ENCODE measurements at places on chromosomes 5 and 9.
A peak's percentile ranks its signal among the peaks of the same experiment; 100 is the strongest.

- DNase-seq, result no peak
Measured at GRCh38 chr5:154797762-154798161, 42.6 kb downstream of the LARP1 start.

GRCh38 chr5:53164478-53165165, 55.1 kb upstream of the MOCS2 start:
- DNase-seq, result no peak

DNA sequence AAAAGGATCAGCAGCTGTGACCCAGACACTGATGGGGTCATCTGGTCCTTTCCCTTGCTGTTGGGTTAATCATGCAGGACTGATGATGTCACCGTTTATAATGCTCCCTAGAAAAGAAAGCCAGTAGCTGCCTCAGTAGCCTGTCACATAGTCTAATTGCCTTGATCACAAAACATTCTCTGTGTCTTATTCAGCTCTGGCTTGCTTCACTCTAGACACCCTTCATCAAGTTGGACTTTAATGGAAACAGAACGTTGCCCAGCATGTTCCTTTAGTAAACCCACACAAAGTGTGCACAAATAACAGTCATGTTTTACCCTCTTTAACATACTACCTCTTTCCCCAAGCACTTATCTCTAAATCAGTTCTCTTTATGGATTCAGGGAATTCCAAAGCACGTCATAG, 170.8 kb downstream of the SGCD start:
- no peak for DNase-seq

DNA sequence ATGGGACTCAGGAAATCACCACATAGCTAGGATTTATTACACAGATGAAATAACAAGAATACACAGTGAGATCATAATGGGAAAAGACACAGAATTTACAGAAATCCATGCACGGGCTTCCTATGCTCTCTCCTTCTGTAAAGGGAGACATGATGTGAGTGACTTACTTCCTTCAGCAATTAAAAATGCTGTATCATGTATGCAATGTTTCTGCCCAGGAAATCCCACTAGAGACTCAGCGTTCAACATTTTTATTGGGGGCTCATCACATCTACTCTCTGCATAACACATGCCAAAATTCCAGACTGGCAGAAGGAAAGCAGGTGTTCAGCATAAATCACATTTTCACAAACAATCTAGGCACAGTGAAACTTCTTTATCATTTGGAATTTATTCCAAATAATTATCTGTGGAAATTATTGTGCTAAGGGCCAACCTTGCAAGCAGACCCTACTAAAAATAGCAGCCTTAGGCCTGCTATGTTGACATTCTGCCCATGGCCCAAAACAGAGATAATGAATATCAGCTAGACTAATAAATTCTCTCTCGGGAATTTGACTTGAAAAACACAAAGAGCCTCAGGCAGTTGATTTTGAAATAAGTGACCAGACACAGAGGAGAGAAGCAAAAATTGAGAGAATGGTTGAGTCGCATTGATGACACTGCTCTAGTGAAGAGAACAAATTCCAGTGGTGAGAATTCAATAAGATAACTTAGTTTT, 31.4 kb upstream of the SELENOP start:
- DNase-seq, result no peak

DNA sequence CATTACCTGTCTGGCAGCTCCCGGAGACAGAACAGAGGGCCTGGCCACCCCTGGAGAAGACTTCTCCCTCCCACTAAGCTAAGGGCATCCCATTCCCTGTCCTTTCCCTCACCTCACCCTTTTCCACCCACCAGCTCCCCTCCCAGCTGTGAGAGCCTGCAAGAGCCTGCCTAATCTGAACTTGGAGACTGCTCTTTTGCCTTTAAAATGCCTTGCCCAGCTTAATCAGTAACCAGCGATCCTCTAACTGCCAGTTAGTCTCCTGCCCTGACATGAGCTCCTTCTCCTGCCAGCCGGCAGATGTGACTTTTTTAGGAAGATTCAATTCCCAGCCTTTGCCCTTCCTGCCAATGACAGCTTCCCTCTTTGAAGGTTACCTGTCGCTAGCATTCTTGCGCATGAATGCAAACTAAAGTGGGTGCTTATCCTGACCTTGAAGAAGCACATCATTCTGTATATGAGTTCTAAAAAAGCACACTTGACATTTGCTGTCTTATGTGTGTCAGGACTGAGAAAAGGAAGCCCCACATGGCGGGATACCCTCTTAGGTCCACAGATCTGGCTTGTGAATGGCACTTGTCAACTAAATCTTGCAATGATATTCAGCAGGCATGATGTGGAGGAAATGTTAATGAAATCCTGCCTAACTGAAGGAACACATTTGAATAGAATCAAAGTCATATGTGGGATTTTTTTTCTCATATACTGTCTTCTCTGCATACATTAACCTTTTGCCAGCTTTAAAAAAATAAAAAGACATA, 411.2 kb upstream of the SLC30A5 start:
- DNase-seq, result no peak

GRCh38 chr9:137604345-137605086, 970 bp upstream of the ARRDC1 start:
- DNase-seq, result no peak

GRCh38 chr9:3746296-3747275, 220.8 kb upstream of the RFX3 start:
- no peak for DNase-seq

DNA sequence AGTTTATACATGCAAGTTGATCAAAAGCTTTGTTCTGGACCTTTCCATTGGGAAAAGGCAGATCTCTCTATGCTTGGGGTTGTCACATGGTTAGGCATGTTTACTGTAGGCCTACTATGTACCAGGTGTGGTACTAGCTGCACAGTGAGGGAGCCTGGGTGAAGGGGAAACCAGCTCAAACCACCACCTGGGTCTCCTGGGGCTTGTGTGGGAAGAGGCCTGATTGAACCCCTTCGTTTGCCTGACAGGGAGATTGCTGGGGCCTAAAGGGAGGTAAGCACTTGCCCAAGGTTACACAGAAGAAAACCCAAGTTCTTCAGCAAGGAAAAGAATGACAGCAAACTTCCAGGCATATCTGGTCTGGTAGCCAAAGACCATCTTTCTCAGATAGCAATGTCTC, 145.9 kb downstream of the MELK start:
- no peak for DNase-seq

- DNase-seq, result no peak
Measured at GRCh38 chr5:94021246-94021645, 279.8 kb upstream of the POU5F2 start.

- no peak for DNase-seq
Measured at GRCh38 chr5:124103671-124104070, 591.7 kb downstream of the CSNK1G3 start.

DNA sequence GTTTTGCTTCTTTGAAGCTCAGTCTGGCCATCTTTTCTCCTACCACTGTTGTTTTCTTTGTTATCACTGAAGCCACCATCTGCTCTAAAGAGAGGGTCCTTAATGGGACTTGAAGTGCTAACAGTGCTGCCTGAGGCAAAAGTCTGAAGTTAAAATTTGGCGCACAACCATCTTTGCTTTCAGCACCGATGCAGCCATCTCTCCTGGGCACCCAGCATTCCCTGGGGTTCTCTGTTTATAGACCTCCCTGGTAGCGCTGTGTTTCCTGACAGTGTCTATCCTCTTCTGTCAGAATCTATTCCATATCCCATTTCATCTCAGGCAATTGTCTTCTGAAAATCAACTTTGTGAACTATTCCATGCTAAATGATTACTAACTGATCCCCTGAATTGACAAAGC, 491.5 kb upstream of the MPDZ start:
- no peak for DNase-seq

DNA sequence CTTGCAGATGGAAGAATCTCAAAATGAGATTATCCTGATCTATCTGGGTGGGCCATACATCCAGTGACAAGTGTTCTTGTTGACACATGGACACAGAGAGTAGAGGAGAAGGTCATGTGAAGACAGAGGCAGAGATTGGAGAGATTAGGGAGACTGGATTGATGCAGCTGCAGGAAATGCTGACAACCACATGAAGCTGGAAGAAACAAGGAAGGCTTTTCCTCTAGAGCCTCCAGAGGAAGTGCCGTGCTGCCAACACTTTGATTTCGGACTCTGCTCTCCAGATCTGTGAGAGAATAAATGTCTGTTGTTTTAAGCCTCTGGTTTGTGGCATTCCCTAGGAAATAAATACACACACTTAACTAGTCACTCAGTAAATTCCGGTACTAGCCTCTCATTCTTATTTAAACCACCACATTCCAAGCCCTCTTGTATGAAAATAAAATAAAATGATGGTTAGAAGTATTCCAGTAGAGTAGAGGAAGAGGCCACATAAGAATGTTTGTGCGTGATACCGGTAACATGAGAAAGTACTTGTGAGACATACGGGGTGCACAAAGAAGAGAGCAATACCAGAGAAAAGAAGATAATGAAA, 110.9 kb upstream of the DMAC1 start:
- DNase-seq, result no peak

- DNase-seq, result no peak
Measured at GRCh38 chr5:66818935-66819328, 222.7 kb downstream of the MAST4 start.

GRCh38 chr9:137049544-137050449, 3.8 kb upstream of the NPDC1 start:
- no peak for DNase-seq

- no peak for DNase-seq
Measured at GRCh38 chr5:57750282-57750681, 267.7 kb upstream of the ACTBL2 start.

GRCh38 chr5:40799258-40799657, 1.1 kb upstream of the PRKAA1 start:
- DNase-seq, result no peak

DNA sequence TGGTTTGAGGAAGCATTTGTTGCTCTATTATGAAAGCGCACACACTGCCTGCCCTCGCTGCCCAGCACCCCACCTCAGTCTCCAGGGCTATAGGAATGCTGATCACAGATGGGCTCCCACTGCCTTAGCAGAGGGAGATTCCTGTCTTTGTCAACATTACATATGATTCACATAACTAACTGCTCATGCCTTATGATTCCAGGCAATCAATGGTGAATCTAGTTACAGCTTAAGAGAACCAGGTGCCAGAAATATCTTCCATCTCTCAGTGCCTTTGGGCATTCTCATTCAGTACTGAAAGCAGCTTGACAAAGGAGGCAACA, 458.9 kb upstream of the C9orf72 start:
- DNase-seq, result no peak

DNA sequence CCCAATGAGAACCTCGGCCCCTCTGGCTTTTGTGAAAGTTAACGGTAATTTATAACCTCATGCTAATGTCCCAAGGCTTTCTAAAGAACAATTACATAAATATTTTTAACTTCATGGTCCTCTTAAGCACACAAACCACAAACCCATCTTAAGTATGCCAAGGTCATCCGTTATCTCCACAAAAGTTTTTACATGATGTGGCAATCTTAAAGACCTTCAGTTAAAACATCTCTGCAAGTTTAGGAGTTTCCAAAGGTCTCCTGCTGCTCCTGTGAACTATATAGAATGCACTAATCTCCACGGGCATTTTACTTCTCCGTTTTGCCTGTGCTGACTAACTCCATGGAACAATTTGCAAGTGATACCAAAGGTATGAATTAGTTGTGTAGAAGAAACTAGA, 228.2 kb downstream of the TLE1 start:
- DNase-seq, result no peak

GRCh38 chr5:151692312-151692711, 5.6 kb upstream of the SPARC start:
- no peak for DNase-seq

DNA sequence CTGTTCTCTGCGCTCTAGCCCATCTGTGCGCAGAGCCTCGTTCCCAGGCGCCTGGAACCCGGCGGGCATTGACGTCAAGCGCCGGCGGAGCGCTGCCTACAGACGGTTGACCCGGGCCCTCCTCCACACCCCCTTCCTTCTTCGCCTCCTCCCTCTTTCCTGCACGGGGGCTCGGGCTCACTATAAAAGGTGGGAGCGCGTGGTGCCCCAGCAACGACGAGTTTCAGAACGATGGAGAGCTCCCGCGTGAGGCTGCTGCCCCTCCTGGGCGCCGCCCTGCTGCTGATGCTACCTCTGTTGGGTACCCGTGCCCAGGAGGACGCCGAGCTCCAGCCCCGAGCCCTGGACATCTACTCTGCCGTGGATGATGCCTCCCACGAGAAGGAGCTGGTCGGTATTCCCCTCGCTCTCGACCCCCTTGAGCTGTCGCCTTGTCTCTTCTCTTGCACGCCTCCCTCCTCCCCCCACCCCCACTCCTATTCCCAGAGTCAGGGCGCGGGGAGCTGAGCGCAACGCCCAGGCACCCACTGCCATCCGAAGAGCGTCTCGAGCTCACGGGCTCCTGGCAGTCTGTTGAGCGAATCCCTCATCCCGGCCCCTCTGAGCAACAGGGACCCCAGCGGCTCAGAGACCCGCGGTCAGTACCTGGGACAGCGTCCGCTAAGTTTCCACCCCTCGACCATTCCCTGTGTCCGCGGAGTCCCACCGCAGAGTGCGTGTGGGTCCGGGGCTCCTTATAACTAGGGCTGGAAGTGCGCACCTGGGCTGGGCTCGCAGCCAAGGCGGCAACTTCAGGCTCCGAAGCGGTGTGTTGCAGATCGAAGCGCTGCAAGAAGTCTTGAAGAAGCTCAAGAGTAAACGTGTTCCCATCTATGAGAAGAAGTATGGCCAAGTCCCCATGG, at the start of gene CARTPT:
Gene CARTPT (plus strand): TSS at position 213 of the 902 bp plus-strand sequence. CDS start 19 bp downstream, at position 232.
- no peak for DNase-seq

DNA sequence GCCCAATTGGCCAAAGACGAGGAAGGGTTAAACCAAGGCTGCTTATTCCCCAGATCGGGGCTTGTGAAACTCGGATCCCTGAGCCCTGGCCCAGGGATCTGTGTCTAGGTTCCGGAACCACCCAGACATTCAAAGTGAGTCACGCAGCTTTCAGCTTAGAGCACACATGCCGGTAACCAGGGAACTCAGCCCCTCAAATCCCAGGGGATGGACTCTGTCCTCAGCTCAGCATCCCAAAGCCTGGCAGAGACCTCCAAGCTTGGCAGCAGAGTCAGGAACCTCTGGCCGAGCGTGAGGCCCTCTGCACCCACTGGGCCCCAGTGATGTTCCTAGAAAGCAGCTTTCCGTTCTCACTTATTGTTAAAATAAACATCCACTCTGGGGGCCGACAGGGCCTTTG, 5.1 kb downstream of the PNPLA7 start:
- peak; percentile 62 for DNase-seq

- no peak for DNase-seq
Measured at GRCh38 chr9:22863106-22863505, 416.5 kb downstream of the DMRTA1 start.

DNA sequence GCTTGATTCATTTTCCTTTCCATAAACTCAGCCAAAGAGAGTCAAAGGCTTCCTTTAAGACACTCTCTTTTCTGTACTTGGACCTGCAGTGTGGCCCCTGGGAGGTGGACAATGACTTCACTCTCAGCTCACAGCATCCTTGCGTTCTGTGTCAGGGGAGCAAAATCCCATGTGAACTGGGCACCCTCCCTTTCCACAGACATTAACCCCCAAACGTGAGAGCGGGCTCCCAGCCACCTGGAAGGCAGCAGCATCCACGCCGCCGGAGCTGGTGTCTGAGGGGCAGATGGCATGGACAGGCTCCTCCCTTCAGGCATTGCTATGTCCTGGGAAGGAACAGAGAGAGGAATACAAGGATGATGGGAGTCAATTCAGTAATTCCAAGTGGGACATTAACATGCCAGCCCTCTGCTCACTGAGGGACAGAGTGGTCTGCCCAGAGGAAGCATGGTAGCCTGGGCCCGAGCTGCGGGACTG, 39.5 kb downstream of the TRIP13 start:
- DNase-seq, result no peak

- DNase-seq, result no peak
Measured at GRCh38 chr5:156893517-156893916, 43.4 kb downstream of the PPP1R2B start.

- DNase-seq, result no peak
Measured at GRCh38 chr9:128550226-128550625, 2.2 kb upstream of the SPTAN1 start.

Data from thoracic aorta (tissue), 2 donors.